ENCODE measurements at places on chromosomes 13 and 19. TPM values are rescaled to one million over a fixed set of nuclear protein-coding genes. Genes with fewer than 3 reads are reported as not detected.

- no peak for DNase-seq
Measured at GRCh38 chr19:42093926-42094325, 18.0 kb downstream of the ZNF574 start.

- peak; percentile 53 for DNase-seq
Measured at GRCh38 chr19:6866741-6867151, 20.6 kb upstream of the ADGRE1 start.

DNA sequence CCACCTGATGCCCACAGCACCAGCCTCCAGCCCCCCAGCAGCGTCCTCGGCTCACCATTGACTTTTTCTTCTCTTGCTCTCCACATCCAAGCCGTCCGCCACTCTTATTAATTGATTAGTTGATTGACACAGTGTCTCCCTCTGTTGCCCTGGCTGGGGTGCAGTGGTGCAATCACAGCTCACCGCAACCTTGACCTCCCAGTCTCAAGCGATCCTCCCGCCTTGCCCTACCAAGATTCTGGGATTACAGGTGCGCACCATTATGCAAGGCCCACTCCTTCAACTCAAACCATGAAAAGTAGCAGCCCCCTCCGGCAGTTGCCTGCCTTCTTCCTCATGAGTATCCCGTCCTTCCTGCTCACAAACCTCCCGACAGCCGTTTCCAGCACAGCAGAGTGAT is 921 bp upstream of the TEX29 start:
- DNase-seq: no peak

The CRX gene
- not detected for total RNA-seq

The KIR2DL3 gene
- total RNA-seq: not detected

The MBD3L3 gene
- total RNA-seq: not detected

The SULT2A1 gene
- total RNA-seq: not detected
